Bronchial epithelial cell (primary cell): ENCODE measurements at places on chromosomes 5 and 9. TPM values are rescaled to one million over a fixed set of nuclear protein-coding genes. Genes with fewer than 3 reads are reported as not detected.

The CDKN2B gene
- 29.2 and 64.0 TPM in 2 replicates for total RNA-seq

The VDAC1 gene
- 328 and 489 TPM in 2 replicates for total RNA-seq

The TLE4 gene
- total RNA-seq = 9.5 and 10.8 TPM in 2 replicates

The PLAC8L1 gene
- total RNA-seq = 0.38 and 0.53 TPM in 2 replicates

The PTPRD gene
- 2.9 and 10.9 TPM in 2 replicates for total RNA-seq

The SHISAL2B gene
- not detected in 2 replicates for total RNA-seq

The WDR55 gene
- 35.7 and 40.8 TPM in 2 replicates for total RNA-seq

The LECT2 gene
- total RNA-seq = not detected in 2 replicates

The STXBP1 gene
- total RNA-seq = 7.9 and 17.1 TPM in 2 replicates

The LRRC19 gene
- not detected in 2 replicates for total RNA-seq

The WNK2 gene
- total RNA-seq = under 0.01 and 0.64 TPM in 2 replicates

The TLX3 gene
- not detected in 2 replicates for total RNA-seq

The SRA1 gene
- total RNA-seq = 39.8 and 48.5 TPM in 2 replicates

The SEMA6A gene
- total RNA-seq = 0.53 and 0.64 TPM in 2 replicates

The CDX1 gene
- total RNA-seq = not detected in 2 replicates

The PCDHA7 gene
- under 0.01 and 0.13 TPM in 2 replicates for total RNA-seq

The CCDC192 gene
- total RNA-seq = not detected in 2 replicates

The TXNDC8 gene
- not detected in 2 replicates for total RNA-seq

The PCDHGA9 gene
- total RNA-seq = 0.53 and 1.5 TPM in 2 replicates

The SDHA gene
- 106 and 136 TPM in 2 replicates for total RNA-seq

The FANCC gene
- total RNA-seq = 3.4 and 3.7 TPM in 2 replicates

The ENTREP1 gene
- 0.53 and 0.77 TPM in 2 replicates for total RNA-seq

The ZNF658 gene
- 5.3 and 5.9 TPM in 2 replicates for total RNA-seq

The PIGO gene
- total RNA-seq = 22.9 and 25.3 TPM in 2 replicates

The GABRA6 gene
- not detected in 2 replicates for total RNA-seq

The NDFIP1 gene
- total RNA-seq = 16.8 and 29.8 TPM in 2 replicates

The SH3GLB2 gene
- 50.5 and 98.1 TPM in 2 replicates for total RNA-seq

The SLC25A48 gene
- total RNA-seq = not detected in 2 replicates

The PCDHB7 gene
- total RNA-seq = not detected in 2 replicates

The SPINK1 gene
- total RNA-seq = 0.51 and 1.1 TPM in 2 replicates

The KCNIP1 gene
- under 0.01 TPM in 1 of 2 replicates, not detected in the other for total RNA-seq

The POLR3G gene
- total RNA-seq = 7.4 and 7.9 TPM in 2 replicates

The IFNB1 gene
- 0.26 TPM in 2 replicates for total RNA-seq

The ZDHHC11 gene
- 0.53 and 1.4 TPM in 2 replicates for total RNA-seq
